ENCODE measurements at places on chromosomes 11 and 22.
A peak's percentile ranks its signal among the peaks of the same experiment; 100 is the strongest.

DNA sequence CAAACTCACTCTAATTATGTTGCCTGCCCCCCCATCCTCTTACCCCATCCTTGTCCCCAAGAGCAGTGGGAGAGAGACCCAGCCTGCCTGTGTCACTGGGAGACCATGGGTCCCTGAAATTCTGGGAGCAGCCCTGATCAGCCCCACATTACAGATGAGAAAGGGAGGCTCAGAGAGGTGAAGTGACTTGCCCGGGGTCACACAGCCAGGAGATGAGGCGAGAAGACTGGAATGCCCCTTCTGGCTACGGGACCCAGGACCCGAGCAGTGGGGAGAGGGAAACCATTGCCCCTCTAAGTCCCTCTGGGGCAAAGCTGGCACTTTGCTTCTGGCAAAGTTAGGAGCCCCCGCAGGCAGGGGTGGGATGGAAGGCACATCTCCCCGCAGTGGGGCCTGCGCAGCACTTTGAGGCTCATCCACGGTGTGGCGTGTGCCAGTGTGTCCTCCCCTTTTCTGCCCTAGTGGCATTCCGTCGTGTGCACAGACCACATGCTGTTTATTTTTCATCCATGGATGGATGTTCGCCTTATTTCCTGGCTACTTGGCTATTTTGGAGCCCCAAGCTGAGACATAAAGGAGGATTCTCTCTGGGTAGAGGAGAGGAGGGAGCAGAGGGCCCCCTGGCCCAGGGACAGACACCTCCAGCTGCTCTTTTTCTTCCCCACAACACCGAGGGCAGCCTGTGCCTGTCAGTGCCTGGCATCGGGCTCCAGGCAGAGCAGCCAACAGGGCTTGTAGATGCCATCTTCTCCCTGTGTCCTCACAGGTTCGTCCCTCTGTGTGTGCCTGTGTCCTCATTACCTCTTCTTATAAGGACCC is 3.7 kb upstream of the FGF3 start:
- DNase-seq: no peak

DNA sequence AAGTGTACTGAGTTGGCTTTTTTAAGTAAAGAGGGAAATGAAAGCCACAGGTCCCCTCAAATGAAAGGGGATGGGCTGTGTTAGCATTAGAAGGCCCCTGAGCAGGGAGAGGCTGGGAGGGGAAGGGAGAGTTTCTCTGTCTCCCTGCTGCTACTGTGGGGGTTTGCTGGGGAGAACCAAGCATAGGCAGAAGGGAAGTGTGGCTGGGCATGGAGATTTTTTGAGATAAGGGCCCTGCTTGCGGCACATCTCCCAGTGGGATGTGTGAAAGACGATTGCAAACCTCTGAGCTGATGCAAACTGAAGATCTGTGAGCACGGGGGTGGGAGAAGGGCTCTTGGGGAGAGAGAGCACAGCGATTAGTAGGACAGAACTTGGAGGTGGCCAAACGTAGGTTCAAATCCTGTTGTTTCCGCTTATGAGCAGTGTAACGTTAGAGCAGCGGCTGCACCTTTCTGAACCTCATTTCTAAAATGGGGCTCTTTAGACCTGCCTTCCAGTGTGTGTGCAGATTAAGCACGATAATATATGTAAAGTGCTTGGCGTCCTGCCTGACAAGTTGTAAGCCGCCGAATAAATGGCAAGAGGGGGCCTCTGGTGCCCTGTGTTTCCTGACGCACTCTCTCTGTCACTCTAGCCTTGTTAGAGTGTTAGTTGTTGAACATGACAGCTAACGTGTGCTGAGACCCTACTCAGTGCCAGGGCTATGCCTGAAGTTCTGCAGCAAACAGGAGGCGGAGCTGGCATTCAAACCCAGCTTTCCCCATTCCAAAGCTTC is 122.3 kb downstream of the GRIK4 start:
- no peak for DNase-seq

DNA sequence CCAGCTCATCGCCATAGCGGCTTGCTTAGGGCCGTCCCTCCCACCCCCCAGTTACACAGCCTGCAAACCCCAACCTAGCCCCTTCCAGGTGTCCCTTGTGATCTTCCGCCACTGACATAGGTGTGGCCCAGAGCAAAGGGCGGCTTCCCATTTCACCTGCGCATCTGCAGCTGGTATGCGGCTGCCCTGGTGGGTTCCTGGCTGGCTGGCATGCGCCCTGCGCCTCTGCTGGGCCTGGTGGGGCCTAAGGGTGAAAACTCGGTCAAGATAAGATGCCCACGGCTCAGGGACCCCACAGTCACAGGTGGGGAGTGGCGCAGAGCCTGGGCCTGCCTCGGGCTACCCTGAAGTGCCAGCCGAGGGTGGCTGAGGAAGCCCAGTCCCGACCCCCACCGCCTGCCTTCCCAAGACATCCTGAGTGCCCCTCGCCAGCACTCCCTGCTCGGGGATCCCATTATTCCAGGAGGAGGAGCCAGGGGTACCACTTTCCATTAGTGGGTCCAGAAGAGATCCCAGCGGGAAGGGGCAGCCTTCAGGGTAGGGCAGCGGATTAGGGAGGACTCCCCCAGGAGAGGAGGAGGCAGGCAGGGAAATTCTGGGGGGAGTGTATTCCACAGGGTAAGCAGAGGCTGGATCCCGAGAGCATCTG is 36.9 kb upstream of the KCNQ1OT1 start:
- no peak for DNase-seq

- DNase-seq: no peak
Observed at GRCh38 chr11:698493-699115, 3.0 kb downstream of the TMEM80 start.

DNA sequence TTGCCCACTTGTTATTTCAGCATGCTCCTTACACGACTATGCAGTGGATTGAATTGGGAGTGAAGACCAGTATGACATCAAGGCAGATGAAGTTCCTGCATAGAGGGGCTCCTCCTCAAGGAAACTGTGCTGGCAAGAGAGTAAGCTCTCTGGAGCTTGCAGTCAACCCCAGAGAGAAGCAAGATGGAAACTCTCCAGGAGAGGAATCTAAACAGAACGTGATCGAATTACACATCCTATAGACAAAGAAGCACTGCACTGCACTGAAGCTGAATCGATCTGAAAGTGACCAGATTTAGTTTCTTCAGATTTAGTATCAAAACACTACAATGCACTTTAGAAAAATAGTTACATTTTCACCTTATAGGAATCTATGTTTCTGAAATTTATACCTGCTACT is 947.7 kb upstream of the TENM4 start:
- DNase-seq: no peak

DNA sequence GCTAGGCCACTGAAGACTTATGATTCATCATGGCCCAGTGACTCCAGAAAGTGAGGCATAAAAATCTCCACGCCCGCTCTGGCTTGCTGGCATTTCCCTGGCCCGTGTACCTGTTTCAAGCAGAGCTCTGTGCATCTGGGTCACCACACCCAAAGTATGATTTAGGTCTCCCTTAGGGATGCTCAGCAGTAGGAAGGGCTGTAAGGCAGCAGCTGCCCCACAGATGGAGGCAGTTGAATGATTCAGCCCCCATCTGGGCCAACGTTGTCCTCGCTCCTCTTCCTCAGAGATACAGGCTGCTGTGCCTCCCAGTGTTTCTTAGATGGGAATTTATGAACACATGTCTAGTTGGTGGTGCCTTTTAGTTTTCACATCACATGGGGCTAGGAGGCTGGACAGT is 21.6 kb downstream of the GPR83 start:
- DNase-seq: no peak

GRCh38 chr11:85810871-85811611 is at the start of gene SYTL2:
TSS of gene SYTL2 (minus strand) at chr11:85811141. CDS start at chr11:85757725, 53,416 bp downstream.
- peak; percentile 76 for DNase-seq

DNA sequence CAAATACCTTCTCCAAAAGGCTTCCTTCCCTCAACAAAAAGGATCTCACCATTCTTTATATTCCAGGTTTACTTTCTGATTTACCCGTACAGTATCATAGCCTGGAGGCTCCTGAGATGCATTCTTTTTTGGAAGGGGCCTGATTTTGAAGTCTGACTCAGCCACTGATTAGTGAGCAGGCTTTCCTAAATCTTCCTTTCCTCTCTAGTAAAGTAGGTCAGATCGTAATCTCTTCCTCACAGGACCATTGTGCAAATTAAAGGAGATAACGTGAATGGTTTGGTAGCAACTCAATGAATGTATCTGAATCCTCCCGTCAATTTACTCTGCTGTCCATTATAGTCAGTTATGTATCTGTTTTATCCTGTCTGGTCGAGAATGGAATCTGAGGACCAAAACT is 227.7 kb upstream of the ANO5 start:
- DNase-seq: no peak

DNA sequence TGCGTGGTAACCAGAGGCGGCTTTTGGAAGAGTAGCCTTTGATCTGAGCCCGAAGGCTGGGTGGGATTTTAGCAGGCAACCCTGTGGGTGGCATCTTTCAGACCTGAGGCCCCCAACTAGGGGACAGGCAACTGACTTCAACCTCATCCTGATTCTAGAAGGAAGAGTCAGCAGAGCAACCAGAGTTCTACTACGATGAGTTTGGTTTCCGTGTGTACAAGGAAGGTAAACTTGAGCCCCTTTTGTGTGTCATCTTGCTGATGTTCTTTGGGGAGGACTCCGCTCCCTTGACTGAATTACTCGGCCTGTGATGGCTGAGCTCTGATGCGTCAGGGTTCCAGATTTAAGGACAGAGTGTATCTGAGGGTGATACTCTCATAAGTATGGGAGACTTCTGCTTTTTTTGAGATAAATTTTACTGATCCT is 31.6 kb downstream of the SGSM3 start:
- no peak for DNase-seq

GRCh38 chr11:61996933-61997332 is 29.5 kb upstream of the FTH1 start:
- no peak for DNase-seq

DNA sequence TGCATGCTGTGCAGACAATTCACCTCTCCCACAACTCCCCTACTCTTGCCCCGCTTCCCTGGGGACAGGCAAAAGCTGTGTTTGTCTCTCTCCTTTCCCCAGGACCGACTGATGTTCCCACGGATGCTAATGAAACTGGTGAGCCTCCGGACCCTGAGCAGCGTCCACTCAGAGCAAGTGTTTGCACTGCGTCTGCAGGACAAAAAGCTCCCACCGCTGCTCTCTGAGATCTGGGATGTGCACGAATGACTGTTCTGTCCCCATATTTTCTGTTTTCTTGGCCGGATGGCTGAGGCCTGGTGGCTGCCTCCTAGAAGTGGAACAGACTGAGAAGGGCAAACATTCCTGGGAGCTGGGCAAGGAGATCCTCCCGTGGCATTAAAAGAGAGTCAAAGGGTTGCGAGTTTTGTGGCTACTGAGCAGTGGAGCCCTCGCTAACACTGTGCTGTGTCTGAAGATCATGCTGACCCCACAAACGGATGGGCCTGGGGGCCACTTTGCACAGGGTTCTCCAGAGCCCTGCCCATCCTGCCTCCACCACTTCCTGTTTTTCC is 1.4 kb upstream of the MADD start:
- no peak for DNase-seq

GRCh38 chr11:113839842-113840241 is 35.5 kb downstream of the USP28 start:
- DNase-seq: no peak

GRCh38 chr11:110613197-110613918 is 98.9 kb downstream of the ARHGAP20 start:
- no peak for DNase-seq

- no peak for DNase-seq
Observed at GRCh38 chr11:6357222-6357621, 33.1 kb upstream of the SMPD1 start.

DNA sequence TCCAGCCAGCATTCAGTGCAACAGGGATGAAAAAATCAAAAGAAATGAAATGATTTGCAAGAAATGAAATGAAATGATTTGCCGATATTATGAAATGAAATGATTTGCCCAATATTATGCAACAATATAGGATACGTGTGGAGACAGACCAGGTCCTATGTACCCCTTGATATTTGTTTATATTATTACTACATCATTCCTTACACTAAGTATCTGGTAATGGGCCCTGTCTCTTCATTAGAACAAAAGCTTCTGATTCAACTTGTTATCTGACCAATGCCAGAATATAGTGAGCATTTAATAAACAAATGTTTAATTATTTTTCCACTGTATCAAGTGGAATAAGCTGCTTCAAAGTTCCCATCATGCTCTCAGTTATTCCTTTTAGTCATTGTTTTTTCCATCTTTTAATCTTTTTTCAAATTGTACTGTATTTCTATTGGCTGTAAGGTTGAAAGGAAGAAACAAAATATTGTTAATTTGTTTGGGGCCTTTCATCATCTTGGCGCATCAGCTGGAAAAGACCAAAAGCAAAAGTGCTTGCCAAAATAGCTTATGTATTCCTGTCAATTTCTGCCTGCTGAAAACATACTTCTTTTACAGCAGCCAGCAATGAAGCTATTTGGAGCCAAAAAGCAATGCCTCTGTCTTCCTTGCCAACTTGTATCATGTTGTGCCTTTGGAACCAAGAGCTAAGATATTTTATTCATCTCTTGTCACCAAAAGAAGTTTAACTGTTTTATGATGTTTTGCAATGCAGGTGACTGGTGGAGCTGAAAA is 2314.9 kb downstream of the LRRC4C start:
- no peak for DNase-seq

GRCh38 chr11:70402016-70402415 is 3.7 kb downstream of the CTTN start:
- no peak for DNase-seq

- no peak for DNase-seq
Observed at GRCh38 chr11:128582496-128583366, 4.6 kb downstream of the ETS1 start.

GRCh38 chr22:32058656-32059260 is 15.7 kb downstream of the SLC5A1 start:
- DNase-seq: no peak

- DNase-seq: peak; percentile 61
Observed at GRCh38 chr11:59680287-59681154, 11.7 kb upstream of the PATL1 start.

- DNase-seq: no peak
Observed at GRCh38 chr11:100759106-100759505, 72.0 kb downstream of the ARHGAP42 start.

DNA sequence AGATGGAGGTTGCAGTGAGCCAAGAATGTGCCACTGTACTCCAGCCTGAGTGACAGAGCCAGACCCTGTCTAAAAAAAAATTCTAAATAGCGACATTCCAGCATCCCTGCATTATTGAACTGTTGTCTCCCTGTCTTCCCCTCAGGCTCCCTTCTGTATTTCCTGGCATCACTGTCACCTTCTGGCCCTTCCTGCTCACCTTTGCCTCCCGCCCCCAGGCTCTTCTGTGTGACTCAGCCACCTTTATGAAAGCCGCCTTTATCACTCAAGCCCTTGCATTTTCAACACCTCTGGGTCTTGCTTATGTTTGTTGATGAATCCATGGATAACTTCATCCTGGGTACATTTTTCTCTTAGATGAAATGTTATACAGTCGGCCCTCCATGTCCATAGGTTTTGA is 21.1 kb downstream of the UBASH3B start:
- DNase-seq: peak; percentile 34
